ENCODE measurements at places on chromosomes 6 and 20.

DNA sequence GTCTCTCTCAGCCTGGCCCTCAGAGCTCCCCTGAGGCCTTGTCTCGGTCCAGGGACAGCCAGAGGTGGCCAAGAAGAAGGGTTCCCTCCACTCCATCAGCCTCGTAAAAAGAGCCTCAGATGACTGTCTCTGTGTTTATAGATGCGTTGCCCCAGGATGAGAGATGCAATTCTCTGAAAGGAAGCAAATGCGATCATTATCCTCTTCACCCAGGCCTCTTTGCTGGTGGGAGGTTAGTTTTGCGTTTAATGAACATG lies 90.4 kb downstream of the YTHDF1 start:
- DNase-seq, result peak; percentile 22

- peak; percentile 21 for DNase-seq
These were observed at the start of gene TAPBP for GRCh38 chr6:33313709-33314514. TSS of gene TAPBP (minus strand) at chr6:33314078. CDS start at chr6:33314041, 37 bp downstream.

GRCh38 chr6:137882225-137882961 lies 15.3 kb downstream of the TNFAIP3 start:
- no peak for DNase-seq

GRCh38 chr6:44227148-44227793 lies 3.9 kb downstream of the SLC29A1 start:
- no peak for DNase-seq

- no peak for DNase-seq
These were observed 240.1 kb downstream of the KCNQ5 start for GRCh38 chr6:72861935-72862432.

DNA sequence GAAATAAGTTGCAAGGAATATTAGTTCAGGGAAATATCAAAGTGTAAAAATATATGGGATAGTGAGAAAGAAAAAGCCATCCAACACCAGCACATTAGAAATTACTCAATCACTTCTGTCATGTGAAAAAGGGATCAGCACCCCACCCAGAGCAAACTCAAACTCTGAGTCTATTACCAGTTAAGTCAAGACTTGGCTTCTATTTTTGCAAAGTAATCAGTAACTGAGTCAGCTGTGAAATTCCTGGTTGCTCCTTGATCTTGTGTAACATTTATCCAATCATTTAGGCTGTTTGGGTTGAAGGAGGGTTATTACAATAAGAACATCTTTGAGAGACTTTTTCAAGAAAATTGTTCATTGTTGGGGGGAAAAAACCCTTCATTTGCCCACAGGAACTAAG lies 51.2 kb downstream of the SLC22A23 start:
- no peak for DNase-seq

DNA sequence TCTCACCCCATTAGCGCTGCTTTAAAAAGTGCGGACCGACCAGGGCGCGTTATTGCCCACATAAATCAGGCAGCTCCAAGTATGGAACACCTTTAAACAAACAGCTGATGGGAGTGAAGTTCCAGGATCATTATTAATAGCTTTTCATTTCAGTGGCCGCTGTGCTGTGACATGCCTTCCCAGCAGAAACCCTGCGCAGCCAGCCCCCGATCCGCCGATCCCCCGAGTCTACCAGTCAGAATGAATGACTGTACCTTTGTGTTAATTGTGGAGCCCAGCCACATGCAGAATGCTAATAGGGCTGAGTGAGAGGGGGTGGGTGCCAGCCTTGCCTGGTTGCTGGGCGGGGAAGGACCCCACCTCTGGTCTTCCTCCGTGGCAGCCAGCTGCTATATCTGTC lies 21.9 kb downstream of the CDH22 start:
- no peak for DNase-seq

DNA sequence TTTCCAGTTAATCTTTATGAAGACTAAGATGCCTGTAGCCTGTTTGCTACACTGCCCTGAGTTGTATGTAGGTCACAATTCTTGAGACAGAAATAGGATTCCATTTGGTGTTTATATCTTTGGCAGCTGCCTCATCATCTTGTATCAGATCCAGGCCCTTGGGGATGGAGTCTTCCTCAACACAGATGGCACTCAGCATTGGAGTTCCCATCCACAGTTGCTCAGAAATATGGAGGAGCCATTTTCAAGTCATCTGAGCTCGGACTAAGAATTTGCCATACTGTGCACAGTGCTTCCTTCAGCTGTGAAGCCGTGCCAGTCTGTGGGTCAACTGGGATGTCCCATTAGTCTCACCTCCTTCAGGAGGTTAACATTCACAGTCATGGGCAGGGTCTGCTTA lies 156.6 kb downstream of the ZDHHC14 start:
- DNase-seq, result no peak

GRCh38 chr20:33023439-33024242 lies 7.8 kb upstream of the BPIFB6 start:
- DNase-seq, result no peak

DNA sequence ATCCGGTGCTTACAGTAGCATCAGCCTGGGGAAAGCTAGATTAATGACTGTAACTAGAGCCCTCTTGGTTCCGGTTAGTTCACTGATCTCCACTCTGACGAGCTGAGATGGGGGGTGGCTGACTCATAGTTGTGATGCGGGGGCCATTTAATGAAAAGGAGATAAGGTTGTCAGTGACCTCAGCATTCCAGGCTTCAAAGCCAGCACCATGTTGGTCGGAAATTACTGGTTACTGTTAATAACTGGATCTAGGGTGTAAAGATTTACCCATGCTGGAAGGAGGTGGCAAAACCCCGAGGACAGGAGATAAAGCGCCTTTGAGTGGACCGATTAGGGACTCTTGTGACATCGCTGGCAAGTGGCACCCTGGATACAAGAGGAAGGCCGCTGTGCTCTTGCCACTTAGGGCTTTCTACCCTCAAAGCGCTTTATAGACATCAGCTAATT lies 21.1 kb downstream of the FOXC1 start:
- DNase-seq, result no peak

DNA sequence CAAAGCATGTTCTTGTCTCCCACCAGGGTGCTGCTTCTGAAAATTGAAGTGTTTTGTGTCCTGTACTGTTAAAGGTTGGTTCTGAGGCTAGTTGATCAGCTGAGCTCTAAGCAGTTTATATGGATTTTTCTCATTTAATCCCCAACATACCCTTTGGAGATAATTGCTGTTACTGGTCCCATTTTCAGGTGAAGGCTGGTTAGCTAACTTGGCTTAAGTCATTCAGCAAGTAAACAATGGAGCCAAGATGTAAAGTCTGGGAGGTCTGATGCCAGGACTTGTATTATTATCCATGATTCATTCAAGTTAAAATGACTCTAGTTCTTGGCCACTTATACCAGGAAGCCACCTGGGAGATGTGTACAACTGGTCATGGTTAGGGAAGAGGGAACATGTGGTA lies 42.5 kb upstream of the FERMT1 start:
- no peak for DNase-seq

DNA sequence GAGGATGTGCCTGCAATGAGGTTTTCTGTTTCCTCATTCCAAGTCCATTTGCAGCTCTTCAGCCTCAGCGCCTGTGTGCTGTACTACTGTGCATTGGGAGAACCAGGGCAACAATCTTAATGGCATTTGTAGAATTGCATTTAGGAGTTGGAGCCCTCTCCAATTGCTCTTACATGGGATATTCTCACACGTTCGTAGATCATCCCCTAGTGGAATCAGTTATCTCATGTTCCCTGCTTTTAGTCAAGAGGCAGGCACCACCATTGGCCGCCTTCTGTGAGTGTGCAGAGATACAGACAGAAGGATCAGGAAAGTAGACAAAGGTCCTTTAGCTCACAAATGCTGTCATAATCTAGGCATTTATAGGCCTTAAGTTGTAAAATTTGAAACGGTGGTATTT lies 84.2 kb upstream of the RGS17 start:
- DNase-seq, result no peak

DNA sequence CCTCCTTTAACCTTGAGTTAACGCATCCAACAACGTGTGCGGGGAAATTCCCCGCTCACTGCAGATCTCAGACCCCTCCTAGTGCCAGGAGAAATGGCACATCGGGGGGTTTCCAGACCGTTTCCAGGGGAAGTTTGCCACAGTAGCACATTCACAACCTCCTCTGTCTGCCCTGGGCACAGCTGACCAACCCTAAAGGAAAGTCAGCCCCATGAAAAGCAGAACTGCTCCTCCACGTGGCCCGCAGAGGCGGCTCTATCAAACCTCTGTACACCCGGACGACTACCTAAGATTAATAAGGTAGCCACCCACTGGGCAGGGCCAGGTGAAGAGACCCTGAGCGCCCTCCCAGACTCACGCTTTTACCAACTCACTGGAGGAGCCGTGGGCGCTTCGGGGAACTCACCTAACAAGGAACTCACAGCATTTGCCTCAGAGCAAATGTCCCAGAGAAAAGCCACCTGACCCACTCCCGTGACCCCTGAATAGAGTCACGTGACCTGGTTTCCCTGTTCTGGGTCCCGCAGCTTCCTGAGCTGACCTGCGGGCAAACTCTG lies 93.1 kb downstream of the PRND start:
- no peak for DNase-seq

- DNase-seq, result no peak
These were observed 863.1 kb downstream of the MAFB start for GRCh38 chr20:39825950-39826349.

All from NCI-H1436 (cell line).